GOT3 (cell line): ENCODE measurements at places on chromosomes 5 and 9.

- DNase-seq, result no peak
Measured at GRCh38 chr5:160327818-160328217, 15.5 kb upstream of the CCNJL start.

DNA sequence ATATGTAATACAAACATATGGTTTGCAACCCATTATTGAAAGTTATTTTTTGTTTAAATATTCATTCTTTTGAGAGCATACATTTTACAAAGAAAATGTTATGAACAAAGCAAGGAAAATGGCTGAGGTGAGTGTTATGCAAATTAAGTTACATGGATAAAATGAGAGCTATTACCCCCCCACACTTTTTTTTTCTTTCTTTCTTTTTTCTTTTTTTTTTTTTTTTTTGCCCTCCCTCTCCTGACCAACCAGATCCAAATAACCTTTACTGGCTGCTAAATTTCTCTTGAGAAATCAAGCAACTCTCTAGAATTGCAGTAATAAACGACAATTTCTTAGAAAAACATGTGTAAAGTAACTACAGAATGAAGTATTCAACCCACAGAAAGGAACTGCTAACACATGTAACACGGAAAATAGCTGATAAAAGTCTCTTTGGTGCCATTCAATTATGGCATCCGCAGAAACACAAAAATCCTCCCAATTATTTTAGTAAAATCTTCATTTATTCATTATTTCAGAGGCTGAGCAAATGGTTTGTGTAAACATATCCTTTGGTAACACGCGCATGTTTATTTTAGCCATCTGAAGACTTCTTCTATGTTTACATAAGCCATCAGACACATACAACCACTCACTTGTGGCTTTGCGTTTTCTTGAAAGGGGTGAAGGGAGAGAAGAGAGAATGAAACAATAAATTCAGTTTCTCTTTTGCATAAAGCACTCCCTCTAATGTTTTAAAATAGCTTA is 216.1 kb downstream of the NFIB start:
- no peak for DNase-seq

DNA sequence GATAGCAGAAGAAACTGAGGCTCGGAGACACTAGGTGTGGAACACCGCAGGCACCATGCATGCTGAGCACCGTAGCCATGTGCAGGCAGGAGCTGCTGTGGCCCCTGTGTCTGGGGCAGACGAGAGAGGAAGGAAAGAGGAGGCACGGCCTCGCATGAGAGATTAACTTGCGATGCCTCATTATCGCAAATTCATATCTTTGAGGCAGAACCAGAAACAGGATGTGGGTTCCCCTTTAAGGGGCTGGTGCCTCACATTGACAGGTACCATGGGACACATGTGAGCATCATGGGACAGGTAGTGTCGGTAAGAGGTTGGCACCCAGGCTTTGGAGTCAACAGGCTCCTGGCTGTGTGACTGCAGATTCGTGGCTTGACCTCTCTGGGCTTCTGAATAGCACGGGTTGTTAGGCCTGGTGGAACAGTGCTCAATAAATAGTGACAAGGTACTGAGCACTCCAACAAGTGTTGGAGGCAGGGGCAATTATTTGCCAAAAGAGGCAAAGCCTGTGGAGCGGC is 40.8 kb downstream of the NAIF1 start:
- no peak for DNase-seq

GRCh38 chr9:89495824-89496560 is 1.9 kb downstream of the SEMA4D start:
- no peak for DNase-seq

- DNase-seq, result no peak
Measured at GRCh38 chr9:127614961-127615360, 2.9 kb downstream of the STXBP1 start.

DNA sequence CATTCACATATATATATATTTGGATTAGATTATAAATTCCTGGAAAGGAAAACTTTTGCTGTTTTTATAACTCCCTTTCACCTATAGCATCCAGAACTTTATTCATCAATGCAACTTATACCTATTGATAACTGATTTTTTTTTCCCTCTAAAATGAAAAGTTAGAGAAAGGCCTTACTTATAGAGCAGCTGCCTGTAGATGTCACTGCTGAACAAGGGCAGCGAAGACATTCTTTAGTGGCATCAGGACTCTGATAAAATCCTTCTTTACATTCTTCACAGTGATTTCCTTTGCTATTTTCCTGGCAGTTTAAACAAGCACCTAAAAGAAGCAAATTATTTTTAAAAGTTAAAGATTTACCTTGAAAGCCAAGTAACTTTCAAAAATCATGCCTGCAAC is 32.3 kb upstream of the CDK5RAP2 start:
- DNase-seq, result no peak

GRCh38 chr5:97136475-97136874 is 5.9 kb downstream of the LIX1 start:
- DNase-seq, result no peak
